T-helper 1 cell (primary cell): ENCODE measurements at places on chromosomes 1 and 21.

DNA sequence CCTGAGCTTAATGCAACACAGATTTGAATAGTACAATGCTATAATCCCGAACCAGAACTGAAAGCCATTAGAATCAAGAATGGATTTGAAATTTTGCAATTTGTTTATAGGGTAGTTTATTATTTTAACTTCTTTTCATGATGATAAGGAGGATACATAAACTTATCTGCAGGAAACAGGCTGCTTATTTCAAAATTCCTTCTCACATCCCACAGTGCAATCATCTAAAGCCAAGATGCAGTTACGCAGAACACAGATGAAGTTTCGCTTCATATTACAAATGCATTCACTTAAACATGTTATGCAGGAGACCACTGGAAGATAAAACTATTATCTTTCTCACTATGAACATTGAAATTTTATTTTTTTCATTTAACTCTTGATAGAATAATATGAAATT is 1019.6 kb downstream of the PLA2G4A start:
- DNase-seq: no peak

DNA sequence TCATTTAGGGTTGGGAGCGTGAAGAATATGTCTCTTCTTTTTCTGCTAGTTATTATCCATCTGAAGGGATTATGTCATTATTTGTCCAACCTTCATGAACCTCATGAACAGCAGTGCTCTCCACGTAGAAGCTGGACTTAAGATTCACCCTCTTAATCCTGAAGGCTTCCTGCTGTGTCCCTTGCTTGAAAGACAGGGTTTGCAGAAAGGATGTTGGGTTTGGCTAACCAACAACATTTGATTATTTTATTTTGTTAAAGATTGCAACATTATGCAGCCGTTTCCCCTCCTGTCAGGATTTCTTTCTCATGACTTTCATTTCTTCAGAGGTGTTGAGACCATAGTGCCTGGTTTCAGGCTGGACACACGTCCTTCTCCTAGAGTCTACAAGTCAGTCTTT is 75.2 kb downstream of the NGF start:
- DNase-seq: no peak

DNA sequence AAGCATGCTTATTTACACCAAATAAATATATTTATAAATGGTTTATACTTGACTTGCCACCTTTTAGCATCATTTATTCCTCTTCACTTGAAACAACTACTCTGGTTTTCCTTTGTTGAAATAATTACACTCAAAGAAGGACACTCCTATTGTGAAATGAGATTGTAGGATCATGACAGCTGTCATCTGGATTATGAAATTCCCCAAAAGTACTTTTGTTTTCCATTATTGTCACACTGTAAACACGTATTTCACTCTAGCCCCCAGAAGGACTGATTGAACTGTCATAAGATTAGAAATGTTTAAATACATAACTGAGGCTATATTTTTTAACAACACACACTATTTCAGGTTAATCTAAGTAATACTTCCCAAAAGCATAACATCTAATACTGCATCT is 593.8 kb downstream of the LRRIQ3 start:
- no peak for DNase-seq

GRCh38 chr1:218464871-218465270 is 119.7 kb downstream of the TGFB2 start:
- no peak for DNase-seq

- no peak for DNase-seq
Observed at GRCh38 chr1:168091720-168092550, 44.8 kb downstream of the GPR161 start.

- DNase-seq: no peak
Observed at GRCh38 chr1:209430107-209430506, 153.4 kb upstream of the CAMK1G start.

DNA sequence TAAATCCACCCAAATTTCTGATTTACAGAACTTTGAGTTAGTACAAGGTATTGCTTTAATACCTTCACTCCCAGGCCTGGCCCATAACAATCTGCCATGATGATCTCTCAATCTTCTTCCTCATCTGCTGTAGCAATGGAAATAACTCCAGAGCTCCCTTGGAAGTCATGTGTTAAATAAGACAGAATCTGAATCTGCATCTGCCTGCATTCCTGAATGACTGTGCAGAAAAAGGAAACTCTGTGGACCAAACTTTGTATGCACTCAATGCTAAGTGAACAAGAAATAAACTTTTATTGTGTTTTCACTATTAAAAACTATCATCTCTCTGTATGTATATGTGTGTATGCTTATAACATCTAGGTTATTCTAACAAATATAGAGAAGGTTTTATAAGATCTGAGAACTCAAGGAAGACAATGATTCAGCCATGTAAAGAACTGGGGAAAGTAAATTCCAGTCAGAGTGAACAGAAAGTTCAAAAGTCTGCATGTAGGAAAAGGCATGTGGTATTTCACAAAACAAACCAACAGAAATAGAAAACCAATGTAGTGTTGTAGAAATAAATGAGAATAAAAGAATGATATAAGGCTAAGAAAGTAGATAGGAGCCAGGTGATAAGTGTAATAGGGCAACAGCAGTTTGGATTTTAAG is 390.2 kb downstream of the USH2A start:
- DNase-seq: no peak

- DNase-seq: no peak
Observed at GRCh38 chr21:38777531-38777930, 28.2 kb upstream of the ETS2 start.

DNA sequence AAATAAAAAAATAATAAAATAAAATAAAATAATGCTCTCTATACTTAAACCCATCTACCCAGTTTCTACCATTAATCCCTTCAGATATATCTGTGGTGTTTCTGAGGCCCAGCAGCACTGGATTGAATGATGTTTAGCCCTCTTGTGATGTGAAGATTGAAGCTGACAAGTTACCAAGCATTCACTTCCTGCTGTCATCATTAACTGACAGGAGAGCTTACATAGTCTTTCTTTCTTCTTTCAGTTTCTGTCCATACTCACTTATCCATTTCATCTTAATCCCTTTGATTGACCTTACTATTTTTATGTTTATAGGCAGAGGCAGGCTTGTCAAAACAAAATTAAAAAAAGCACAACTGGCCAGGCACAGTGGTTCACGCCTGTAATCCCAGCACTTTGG is 38.8 kb upstream of the PGD start:
- no peak for DNase-seq

DNA sequence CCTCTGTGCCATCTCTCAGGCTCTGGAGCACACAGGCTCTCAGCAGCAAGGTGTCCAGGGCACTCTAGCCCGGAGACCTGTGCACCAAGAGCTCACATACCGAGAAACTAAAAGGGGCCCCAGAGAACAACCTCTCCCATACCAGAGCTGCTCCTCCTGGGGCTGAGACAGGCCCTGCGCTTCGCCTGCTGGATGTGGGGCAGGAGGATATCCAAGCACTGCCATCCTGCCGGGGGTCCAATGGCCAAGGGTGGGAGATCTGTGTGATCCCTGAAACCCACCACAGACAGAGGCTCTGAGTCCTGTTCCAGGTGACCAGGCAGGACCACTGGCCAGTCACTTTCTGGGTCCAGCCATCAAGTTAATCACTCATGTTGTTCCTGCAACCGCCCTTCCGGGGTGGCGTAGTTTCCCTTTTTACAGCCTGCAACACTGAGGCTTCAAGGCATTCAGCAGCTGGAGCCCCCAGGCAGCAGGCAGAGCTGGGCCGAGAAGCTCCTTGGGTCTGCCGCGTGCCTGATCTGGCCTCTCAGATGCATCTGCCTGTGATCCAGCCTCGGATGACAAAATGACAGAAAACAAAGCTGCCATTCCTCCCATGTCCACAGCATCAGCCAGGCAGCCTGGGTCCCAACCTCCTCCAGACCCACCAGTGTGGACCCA is 36.7 kb upstream of the ACTRT2 start:
- DNase-seq: no peak

DNA sequence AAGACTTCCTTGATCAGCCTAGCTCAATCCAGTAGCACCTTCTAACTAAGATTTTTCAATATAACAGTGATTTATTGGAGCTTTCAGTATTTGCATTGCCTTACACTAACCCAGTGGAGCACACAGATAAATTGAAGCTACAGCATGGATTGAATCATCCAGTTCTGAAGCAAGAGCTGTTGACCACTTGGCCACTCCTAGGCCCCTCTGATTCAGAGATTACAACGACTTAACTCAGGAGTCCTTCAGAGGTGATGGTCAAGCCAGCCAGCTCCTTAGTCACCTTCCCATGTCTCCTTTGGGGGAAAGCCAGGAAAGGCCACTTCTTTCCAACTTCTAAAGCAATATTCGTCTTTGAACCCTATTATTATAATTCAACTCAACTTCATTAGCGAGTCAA is 151.8 kb downstream of the TENT5C start:
- no peak for DNase-seq

DNA sequence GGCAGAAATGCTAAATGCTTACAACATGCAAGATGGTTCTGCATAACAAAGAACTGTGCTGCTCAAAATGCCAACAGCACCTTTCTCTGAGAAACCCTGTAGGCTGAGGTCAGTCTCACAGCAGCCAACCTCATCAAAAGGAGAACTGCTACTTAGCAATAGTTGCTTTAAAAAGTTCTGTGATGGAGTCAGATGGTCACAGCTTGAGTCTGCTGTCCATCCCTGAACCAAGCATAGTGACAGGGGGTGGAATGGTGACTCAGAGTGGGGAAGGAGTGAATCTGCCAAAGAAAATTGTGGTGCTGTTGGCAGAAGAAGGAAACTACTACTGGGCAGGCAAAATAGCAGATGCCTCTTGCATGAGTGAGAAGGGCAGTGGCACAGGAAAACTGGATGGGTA is 106.0 kb upstream of the FAM78B start:
- DNase-seq: no peak

- no peak for DNase-seq
Observed at GRCh38 chr1:65963156-65963888, 170.6 kb downstream of the PDE4B start.

- no peak for DNase-seq
Observed at GRCh38 chr1:60470246-60470645, 396.7 kb upstream of the C1orf87 start.

GRCh38 chr1:228098323-228098931 is 4.7 kb downstream of the C1orf35 start:
- no peak for DNase-seq

- DNase-seq: no peak
Observed at GRCh38 chr1:209335178-209335577, 248.3 kb upstream of the CAMK1G start.

DNA sequence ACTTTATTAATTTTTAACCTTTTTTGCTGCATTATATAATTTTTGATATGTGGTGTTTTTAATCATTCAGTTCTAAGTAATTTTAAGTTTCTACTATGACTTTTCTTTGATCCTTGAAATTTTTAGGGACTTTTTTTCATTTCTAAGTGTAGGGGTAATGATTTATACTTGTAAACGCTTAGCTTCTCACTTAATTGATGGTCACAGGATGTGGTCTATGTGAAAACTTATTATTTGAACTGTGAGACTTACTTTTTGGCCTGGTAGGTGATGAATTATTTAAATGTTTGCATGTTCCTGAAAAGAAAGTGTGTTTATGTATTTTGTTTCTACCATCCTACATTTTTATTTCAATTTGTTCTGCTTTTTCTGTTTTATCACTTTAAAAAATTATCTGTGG is 17.2 kb downstream of the ALPL start:
- DNase-seq: no peak

DNA sequence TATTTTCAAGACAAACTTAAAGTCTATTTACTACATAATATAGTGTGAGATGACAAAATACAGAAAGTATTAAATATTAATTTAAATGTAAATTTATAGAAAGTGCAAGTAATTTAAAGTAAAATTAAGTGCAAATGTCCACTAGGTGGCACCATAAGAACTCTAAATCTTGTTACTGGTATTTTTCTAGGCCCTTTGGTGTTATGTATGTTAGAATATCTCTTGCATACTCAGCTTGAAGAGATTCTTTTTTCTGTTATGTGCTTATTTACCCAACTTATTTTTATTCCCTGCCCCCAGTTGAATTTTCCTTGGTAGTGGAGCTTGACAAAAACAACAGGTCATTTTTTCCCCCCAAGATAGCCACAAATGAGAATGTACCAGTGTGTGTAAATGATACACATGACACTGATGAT is 71.5 kb downstream of the RPS6KC1 start:
- no peak for DNase-seq

GRCh38 chr1:183652107-183652506 is 1.0 kb downstream of the APOBEC4 start:
- no peak for DNase-seq

DNA sequence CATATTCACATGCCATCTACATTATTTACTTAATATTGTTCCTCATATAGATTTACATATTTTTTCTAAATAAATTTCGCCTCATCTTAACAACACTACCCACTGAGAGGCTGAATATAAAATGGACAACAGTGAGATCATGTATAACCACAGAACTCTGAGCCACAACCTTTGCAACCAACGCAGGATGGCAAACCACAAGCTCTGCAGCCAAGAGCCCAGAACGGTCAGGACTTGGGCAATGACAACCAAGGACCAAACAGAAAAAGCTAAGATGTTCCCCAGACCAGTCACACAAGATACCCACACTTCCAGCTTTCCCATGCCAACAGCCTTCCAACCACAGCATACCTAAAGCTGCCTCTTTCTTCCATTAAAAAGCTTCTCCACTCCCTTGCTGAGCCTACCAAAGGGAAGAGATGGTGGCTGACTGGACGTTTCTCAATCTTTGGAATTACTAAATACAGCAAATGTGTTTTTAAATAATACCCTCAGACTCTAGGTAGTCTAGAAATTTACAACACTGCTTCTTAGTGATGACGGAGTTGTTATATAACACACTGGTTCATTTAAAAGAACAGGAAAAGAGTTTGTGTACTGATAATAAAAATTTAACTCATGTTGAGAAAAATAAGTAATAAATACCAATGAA is 117.9 kb downstream of the AKT3 start:
- no peak for DNase-seq

DNA sequence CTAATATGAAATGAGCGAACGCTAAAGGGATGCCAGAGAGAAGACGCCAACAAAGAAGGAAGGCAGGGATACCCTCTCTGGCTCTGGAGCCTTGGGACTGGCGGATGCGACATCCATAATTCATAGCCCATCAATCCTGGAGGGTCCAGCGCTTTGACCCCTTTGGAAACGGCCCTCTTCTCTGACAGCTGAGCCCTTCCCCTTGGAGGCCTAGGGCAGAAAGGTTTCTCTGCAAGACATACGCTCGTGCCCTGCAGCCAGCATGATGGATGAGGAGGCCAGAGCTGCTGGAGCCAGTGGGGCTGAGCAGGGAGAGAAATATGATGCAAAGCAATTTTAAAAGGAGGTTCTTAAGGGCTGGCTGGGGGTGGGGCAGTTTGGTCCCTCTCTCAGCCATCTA is 22.2 kb downstream of the OPTC start:
- no peak for DNase-seq

- DNase-seq: no peak
Observed at GRCh38 chr1:81337226-81337625, 463.5 kb upstream of the ADGRL2 start.
